Kasumi-1 (cell line): ENCODE measurements at places on chromosomes 4 and X.

DNA sequence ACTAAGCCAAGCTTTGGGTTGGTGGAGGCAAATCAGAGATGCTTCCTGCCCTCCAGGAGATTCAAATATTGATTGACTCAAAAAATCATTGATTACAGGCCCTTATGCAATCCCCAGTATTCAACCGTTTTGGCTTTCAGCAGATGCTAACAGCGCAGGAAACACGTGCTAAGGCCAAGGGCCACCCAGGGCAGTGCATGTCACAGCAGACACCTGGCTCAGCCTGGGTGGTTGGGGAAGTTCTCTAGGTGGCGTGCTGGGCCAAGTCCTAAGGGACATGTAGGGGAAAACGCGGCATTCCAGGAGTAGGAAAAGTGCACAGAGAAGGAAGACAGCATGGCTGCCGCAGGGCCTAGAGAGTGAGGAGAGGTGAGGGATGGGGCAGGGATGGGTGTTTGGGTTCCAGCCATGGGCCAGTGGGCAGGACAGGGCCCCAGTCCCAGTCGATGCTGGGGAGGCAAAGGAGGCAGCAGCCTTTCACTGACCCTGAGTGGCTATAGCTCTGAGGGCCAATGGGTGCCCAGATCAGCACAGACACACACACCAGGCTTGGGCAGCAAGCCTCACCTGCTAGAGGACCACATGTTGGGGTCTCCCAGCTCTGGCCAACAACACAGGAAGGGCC is 239.1 kb downstream of the EVC2 start:
- no peak for DNase-seq

DNA sequence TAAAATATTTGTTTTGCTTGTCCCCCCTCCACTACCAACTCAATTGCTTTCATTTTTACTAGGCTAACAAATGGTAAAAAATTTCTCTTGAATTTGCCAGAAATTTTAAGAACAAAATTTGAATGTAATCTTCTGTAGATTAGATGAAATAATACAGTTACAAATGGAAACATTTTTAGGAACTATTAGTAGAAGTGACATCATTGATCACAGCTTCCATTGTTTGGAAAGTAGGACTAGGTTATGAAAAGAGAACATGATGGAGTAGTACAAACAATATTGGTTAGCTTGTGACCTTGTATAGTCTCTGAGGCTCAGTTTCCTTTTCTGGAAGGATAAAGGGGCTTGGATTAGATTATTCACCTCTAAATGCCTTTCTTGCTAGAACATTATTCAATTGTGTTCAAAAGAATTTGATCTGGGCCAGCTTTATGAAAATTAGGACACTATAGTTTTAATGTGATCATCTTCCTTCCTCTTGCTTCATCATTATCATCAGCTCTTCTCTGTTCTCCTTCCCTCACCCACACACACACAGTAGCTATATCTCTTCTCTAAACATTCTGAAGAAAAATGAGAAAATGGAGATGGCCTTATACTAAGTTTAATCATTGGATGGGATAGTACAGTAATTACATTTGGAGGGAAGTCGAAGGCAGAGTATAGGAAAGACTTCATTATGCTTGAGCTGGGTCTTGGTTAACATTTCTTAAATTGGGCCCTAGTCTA is 9.9 kb downstream of the MTMR1 start:
- DNase-seq: no peak

- DNase-seq: no peak
Measured at GRCh38 chrX:42739741-42740140, 38.2 kb downstream of the PPP1R2C start.

GRCh38 chrX:131779306-131779705 is 235.4 kb downstream of the OR13H1 start:
- DNase-seq: no peak

DNA sequence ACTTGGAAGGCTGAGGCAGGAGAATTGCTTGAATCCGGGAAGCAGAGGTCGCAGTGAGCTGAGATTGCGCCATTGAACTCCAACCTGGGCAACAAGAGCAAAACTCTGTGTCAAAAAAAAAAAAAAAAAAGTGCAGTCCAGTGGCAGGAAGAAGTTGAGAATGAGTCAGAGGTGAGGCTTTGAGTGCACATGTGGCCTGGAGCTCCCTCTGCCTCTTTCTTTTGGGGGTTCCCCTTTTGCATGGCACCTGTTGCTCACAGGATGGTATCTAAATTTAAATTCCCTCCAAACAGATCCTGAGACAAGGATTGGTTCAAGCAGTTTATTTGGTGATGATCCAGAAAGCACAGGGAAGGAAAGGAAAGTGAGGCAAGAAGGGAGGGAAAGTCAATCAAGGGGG is 151.4 kb upstream of the STX18 start:
- DNase-seq: no peak

GRCh38 chr4:174154215-174154854 is 129.1 kb downstream of the FBXO8 start:
- DNase-seq: no peak

DNA sequence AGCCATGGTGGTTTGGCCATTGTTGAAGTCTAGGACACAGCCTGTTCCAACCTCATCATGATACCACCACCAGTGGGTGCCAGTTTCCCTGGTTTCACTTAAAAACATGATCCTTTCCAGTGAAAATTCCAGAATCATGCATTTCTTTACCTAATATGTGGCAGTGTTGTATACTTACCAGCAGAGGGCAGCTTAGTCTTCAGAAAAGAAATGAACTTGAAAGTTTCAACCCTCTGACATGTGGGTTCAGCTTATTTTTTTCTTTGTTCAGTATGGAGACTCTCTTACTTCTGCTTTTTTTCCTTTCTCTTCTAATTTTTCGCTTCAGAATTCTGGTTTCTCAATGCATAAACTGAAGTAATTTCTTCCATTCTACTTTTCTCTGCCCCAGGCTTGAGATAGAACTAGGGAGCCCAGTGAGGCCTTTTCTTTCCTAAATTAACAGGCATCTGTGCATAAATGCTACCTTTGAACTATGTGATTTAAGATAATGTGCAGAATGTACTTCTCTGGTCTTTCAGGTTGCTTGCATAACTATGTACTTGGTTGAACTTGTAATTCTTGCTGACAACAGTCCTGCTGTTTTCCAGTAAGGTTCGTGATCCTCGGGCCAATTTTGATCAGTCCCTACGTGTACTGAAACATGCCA is 10.7 kb downstream of the LIAS start:
- peak; percentile 96 for DNase-seq

DNA sequence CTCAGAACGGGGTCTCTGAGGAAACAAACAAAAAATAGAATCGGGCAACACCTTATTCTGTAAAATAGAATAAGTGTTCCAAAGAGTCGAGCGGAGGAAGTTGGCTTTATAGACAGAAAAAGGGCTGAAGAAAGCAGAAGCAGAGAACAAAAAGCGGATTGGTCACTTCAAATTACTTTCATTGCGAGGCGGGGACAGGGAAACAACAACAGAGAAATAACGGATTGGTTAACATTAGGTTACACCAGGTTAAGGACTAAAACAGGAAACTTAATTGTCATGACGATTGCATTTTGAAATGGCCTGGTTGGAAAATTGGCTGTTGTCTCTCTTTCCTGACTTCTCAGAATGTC is 433 bp upstream of the COQ2 start:
- peak; percentile 83 for DNase-seq

GRCh38 chr4:15295421-15296162 is 132.2 kb upstream of the C1QTNF7 start:
- DNase-seq: no peak

- no peak for DNase-seq
Measured at GRCh38 chr4:139245590-139245989, 34.4 kb downstream of the MGARP start.

- no peak for DNase-seq
Measured at GRCh38 chrX:47146121-47146935, 1.3 kb downstream of the RBM10 start.

DNA sequence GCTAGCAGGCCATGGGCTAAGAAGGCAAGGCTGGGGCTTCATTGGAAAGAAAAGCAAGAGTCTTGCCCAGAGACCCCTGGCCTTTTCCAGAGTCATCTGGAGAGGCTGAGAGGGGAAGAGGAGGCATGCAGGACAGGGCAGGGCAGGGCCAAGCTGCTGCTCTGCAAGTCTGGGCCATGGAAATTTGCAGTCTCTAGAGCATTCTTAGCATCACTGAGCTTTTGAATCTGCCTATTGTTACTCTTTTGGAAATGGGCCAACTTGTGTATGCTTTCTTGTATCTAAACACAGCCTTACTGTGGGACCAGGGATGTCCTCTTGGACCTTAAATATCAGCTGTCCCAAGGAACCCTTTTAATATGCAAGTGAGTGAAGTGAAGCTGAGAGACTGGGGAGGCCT is 560.5 kb downstream of the MID1IP1 start:
- DNase-seq: no peak

GRCh38 chrX:130212371-130212770 is 40.6 kb downstream of the RAB33A start:
- no peak for DNase-seq

GRCh38 chrX:135981668-135982067 is 3.6 kb upstream of the SLC9A6 start:
- no peak for DNase-seq

DNA sequence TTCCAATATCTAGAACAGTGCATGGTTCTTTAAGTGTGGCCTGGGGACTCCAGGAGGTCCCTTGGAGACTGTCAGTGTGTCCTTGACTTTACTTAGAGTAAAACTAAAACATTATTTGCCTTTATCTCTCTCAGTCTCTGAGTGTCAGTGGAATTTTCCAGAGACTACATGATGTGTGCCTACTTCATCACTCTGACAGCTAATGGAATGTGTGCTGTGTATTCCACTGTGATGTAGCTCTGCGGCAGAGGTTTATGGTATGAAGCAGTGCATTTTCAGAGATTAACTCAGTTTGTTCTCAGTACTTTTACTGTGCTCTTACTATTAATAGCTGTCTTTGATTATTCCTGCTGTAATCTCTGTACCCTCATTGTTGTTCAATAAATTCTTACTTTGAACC is 85.6 kb downstream of the MANBA start:
- no peak for DNase-seq

DNA sequence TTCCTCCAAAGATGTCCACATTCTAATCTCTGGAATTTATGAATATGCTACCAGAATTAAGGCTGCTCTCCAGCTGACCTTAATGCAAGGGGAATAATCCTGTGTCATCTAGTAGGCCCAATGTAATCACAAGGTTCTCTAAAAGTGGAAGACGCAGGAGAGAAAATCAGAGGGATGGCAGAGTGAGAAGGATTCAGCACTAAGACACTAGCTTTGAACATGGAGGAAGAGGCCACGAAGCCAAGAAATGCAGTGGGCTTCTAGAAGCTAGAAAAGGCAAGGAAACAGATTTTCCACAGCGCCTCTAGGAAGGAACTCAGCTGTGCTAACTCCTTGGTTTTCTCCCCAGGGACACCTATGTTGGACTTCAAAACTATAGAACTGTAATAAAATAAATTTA is 240.7 kb upstream of the TRAM1L1 start:
- no peak for DNase-seq

- no peak for DNase-seq
Measured at GRCh38 chr4:66609014-66609413, 936.3 kb downstream of the CENPC start.

GRCh38 chr4:160514126-160514525 is 1411.2 kb downstream of the RAPGEF2 start:
- DNase-seq: no peak

DNA sequence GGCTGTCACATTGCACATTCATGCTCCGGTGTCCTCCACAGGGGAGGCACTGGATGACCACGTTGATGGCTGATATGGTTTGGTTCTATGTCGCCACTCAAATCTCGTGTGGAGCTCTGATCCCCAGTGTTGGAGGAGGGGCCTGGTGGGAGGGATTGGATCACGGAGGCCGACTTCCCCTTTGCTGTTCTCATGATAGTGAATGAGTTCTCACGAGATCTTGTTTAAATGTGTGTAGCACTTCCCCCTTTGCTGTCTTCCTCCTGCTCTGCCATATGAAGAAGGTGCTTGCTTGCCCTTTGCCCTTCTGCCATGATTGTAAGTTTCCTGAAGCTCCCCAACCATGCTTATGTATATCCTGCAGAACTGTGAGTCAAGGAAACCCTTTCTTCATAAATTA is 22.3 kb upstream of the NAT8L start:
- peak; percentile 17 for DNase-seq
